ENCODE measurements at places on chromosomes 16 and 17.

GRCh38 chr17:73902416-73903181 is 258.4 kb upstream of the SDK2 start:
- DNase-seq = no peak

GRCh38 chr16:22751685-22752084 is 62.3 kb upstream of the HS3ST2 start:
- no peak for DNase-seq

- DNase-seq = no peak
These were observed 375.3 kb downstream of the WWOX start for GRCh38 chr16:78474762-78475161.

GRCh38 chr17:27849474-27850185 is 43.5 kb downstream of the LYRM9 start:
- no peak for DNase-seq

DNA sequence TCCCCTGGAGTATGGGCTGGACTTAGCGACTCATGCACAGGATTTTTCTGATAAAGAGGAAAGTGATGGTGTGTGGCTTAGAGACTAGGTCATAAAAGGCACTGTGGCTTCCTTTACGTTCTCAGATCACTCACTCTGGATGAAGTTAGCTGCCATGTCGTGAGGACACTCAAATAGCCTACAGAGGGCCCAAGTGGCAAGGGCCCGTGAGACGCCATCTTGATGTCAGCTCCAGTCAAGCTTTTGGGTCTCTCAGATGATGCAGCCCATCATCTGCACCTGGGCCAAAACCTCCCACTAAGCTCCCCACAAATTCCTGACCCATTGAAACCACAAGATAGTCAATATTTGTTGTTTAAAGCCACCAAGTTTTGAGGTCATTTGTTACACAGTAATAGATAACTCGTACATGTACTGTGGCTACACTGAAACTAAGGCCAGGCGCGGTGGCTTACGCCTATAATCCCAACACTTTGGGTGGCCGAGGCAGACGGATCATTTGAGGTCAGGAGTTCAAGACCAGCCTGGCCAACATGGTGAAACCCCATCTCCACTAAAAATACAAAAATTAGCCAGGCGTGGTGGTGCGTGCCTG is 14.7 kb downstream of the ST6GALNAC2 start:
- DNase-seq = no peak

- no peak for DNase-seq
These were observed 13.9 kb downstream of the MPRIP start for GRCh38 chr17:17056156-17056539.

GRCh38 chr16:86457501-86458148 is 52.7 kb upstream of the FOXF1 start:
- no peak for DNase-seq

DNA sequence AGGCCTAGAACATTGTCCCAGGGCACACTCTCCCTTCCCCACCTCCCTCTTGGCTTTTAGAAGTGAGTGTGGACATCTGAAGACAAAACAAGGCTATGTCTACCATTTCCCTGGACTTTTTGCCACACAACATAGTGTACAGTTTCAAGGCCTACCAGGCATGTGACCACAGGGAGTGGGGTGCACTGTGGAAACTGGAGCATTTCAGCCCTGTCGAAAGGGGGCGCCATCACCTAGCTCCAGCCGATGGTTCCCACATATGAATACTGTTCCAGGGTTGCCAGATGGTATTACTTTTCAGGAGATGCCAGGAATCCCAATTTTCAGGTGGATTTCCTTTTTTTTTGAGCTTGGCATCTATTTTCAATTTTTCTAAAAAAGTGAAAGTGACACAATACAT is 140.7 kb downstream of the KATNIP start:
- no peak for DNase-seq

DNA sequence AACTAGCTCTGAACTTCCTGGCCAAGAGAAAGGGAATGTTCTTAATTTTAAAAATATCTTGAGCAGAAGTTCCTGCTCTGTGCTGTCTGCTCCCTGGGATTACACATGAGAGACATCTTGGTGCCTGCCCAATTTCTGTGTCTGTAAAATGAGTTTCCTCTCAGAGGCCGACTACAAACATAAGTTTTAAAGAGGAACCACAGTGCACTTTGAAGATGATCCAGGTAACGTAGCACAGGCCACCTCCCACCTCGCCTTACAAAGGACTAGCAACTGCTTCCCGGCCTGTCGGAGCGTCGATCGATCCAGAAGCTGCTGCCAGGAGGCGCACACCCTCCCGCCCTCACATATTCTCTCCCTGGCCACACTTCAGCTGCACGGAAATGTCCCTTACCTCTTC is 55.0 kb upstream of the ATP2A3 start:
- DNase-seq = no peak

DNA sequence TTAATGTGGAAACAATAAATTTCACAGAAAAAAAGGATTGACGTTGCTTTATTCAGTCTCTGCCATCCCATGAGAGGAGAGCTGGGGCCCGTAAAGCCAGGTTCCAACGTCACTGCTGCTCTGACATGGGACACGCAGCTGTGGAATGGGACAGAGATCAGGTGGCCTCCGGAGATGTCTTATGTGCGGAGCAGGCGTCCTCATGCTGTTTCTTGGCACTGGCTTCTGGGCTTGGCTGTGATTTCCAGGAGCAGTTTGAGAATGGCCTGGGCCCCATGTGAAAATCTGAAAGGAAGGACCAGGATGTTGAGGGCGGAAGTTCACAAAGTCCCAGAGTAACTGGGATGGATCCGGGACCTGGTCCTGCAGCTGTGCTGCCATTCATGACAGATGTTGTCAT is 32.4 kb downstream of the NDEL1 start:
- DNase-seq = no peak

Measured in T-helper 2 cell (primary cell).